ENCODE measurements at places on chromosomes 1 and 21.

- peak; percentile 59 for DNase-seq
Measured at GRCh38 chr1:92960395-92961130, 699 bp downstream of the DIPK1A start.

DNA sequence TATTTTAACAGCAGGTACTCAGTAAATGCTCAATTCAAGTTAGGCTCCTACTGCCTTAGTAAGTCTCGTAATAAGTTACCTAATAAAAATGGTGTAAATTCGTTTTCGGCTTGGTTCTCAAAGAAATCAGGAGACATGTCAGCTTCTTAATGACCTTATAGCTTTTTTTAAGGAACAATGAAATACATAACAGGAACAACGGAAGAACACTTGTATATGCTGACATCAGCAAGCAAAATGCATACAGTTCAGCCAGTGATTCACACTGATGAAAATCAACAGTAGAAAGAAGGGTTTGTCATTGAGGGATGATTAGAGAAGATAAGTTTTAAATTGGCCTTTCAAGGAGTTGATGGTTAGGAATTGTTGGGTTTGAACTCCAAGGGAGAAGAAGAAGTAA is 13.3 kb downstream of the RPTN start:
- DNase-seq: no peak

GRCh38 chr1:57132993-57133622 is 167.3 kb upstream of the C8B start:
- no peak for DNase-seq

GRCh38 chr1:164755690-164756089 is 196.7 kb downstream of the PBX1 start:
- DNase-seq: no peak

GRCh38 chr1:16420424-16421118 is 16.7 kb downstream of the SPATA21 start:
- no peak for DNase-seq

All from GM04503 (cell line).